ENCODE measurements at places on chromosomes 7 and 10.

- no peak for DNase-seq
These were observed 27.6 kb downstream of the EZH2 start for GRCh38 chr7:148856578-148856881.

DNA sequence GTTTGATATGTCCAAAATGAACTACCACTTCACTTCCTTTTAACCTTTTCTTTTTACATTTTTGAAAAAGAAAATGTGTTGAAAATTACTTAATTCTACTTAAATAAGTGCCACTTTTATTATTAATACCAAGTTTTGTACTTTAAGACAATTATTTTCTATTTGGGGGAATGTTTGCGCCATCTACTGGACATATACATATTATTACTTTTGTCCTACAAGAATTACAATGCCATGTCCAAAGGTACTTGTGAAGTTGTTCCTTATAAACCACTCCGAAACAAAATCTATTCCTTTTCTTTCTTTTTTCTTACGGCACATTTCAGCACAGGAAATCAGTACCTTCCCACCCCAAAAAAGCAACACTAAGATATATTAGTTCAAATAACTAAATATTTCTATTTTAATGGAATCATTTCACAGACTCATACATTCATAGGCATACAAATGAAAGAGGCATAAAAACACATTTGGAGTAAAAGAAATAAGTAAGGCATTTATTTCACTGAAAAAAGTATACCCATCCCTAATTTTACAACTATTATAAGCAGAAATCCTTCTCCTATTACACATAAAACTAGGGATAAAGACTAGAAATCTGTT lies 169.9 kb downstream of the RNF133 start:
- DNase-seq = peak; percentile 47

GRCh38 chr10:63692220-63692896 lies 171.2 kb downstream of the REEP3 start:
- DNase-seq = no peak

DNA sequence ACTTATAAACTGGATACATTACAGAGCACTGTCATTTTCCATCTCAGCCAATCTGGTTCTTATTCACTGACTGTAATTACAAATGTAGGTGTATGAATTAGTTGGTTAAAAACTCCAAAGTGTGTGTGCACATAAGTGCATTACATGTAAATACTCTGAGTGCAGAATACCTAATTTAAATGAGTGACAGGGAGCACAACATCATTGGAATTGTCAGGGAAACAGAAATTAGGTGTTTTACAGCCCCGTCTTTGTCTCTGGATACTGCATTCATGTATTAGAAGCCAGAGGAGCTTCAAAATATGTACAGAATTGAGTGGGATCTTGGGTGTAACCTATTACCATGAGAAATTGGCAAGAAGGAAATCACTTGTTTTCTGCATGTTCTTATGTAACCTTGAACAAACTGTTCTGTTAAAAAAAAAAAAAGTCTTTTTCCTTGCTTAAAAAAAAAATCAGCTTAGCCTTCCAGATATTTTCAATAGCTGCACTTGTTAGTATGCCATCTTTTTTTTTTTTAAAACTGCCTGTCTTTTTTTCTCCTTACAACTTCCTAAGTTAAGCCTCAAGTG lies 31.1 kb downstream of the CELF2 start:
- DNase-seq = no peak

DNA sequence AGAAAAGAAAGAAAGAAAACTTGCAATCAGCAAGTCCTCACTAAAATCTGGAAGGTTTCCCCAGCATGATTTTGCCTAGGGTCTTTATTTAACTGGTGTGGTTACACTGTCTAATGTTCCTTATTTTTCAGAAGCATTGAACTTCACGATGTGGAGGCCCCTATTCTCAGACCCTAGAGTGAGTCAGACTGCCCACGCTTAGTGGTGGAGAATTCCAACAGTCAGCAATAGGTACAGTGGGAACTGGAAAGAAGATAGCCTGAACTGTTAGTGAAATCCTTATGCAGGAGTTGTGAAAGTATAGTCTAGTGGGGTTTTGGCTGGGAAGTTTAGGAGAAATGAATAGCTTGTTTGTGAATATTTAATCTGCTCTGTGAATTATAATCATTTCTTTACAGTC lies 115.0 kb downstream of the FZD1 start:
- no peak for DNase-seq
